Left renal cortex interstitium (tissue), 4 donors: ENCODE measurements at places on chromosomes 5 and 9.

- no peak for DNase-seq
These were observed 22.4 kb upstream of the ATG10 start for GRCh38 chr5:81949462-81949861.

- DNase-seq = no peak
These were observed 25.6 kb upstream of the LARP1 start for GRCh38 chr5:154729613-154730012.

GRCh38 chr9:117290856-117291622 is 123.8 kb downstream of the ASTN2 start:
- DNase-seq = no peak

GRCh38 chr5:154412316-154412715 is 33.5 kb upstream of the SAP30L start:
- no peak for DNase-seq

- no peak for DNase-seq
These were observed 22.3 kb downstream of the PSMB7 start for GRCh38 chr9:124392871-124393460.

DNA sequence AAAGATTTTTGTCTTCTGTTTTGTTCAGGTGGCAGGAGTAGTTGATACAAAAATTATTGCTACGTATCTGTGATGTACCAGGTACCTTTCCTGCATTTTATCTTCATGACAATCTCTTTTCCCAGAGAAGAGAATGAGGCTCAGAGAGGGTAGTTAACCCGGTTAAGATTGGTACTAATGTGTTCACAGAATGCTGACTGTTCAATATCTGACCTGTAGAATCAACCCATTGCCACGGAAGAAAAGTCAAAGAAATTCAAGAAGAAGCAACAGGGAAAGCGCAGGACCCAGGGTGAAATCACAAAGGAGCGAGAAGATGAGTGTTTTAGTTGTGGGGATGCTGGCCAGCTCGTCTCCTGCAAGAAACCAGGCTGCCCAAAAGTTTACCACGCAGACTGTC is 11.8 kb downstream of the RAB24 start:
- DNase-seq = no peak

GRCh38 chr5:65185468-65185867 is 296.3 kb downstream of the ADAMTS6 start:
- no peak for DNase-seq

DNA sequence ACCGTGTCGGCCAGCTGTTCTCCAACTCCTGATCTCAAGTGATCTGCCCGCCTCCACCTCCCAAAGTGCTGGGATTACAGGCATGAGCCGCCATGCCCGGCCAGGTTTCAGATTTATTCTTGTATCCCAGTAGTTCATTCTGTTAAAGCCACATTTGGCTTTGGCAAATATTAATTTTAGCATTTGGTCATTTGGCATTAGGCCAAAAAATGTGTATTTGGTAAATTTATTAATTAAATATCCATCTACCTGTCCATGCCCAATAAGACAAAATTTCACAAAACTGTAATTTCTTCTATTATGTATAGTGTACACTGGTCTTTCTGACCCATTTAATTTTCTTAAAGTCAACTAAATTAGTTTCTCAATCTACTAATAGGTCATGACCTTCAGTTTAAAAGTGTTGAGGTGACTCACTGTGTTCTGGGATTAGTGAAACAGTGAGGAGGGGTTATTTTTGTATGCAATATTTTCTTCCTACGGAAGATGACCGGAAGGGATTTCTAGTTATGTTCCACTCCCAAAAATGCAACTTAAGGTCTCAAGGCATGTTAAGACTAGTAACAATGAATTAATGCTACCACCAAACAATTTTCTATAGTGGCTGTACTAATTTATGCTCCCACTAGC is 21.0 kb downstream of the OSTF1 start:
- no peak for DNase-seq

DNA sequence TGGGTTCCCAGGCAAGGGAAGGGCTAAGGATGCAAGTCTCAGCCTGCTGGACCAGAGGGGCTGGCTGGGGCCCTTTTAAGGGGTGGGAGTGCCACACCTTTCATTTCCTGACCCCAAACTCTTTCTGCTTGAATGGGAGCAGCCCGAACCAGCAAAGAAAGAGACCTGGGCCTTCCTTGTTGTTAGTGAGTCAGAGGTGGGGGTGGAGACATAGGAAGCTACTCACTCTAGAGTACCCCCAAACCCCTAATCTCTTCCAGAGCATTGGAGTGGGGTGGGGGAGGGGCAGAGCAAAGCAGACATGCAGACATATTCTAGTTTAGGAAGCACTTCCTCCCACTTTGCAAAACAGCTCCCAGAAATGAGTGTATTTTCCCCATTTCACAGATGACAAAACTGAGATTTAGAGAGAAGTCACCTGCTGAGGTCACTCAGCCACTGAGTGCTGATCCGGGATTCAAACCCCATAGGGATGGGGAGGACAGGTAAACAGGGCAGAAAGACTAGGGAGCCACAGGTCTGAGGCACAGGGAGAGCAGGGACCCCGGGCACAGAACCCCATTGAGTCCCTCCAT is 6.0 kb upstream of the AQP3 start:
- no peak for DNase-seq

DNA sequence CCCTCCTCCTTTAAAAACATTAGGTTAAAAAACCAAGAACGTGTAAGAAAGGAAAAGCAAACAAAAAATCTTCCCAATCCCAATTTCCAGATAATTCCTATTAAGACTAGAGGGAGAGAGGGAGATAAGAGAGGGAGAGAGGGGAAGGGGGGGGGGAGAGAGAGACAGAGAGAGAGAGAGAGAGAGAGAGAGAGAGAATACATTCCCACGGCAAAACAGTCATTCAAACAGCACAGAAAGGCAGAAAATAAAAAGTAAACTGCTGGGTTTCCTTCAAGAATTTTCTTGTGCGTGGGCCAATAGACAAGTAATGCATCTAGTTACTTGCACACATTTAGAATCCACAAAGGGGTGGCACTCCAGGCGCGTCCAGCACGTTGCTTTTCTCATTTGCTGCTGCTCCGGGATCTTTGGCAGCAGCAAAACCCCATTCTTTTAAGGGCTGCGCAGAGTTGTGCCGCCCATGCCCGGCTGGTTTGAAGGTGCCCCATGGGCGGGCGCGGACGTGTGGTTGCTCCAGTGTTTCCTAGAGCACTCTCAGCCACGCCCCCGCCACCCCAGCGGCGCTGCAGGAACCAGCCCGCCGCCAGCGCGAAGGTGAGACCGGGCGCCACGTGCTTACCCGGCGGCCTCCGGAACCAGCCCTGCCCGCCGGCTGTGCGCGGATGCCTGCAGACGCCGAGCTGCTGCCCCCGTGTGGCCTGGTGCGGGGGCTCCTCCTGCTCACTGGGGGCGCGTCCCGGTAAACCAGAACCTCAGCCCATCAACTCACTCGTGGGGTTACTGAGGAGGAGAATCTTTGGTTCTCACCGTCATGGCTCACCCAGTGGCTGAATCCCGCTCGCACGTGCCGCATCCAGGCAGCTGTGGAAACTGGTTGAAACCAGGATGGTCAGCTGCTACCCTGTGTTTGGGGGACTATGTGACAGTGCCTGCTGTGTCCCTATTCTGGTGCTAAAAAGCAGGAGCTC is 44.6 kb downstream of the STC2 start:
- DNase-seq = no peak

GRCh38 chr5:67910546-67910945 is 305.0 kb upstream of the PIK3R1 start:
- no peak for DNase-seq

DNA sequence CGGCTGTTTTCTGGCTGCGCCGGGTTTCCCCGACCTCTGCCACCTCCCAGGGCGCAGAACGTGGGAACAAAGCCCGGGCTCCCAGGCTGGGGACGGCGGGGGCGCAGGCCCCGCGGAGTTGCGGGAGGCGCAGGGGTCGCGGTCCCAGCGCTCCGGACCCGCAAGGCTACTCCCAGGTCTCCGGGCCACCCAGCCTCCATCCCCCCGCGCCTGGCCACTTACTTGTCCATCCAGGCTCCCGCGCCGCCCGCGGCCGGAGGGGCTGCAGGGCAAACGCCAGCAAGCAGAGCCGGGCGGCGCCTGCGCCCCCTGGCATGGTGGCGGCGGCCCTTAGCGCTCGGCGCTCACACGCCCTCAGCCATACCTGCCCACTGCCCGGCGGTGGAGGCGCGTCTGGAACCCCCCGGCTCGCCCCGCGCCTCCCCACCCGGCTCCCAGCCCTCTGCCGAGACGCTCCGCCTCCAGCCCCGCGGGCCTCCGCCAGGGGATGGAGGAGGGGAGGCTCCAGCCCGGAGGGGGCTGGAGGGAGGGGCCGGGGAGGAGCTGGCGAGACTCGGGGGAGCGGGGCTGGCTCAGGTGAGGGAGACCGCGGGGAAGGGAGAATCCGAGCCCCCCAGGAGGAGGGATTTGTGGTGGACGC is at the start of gene ADAM19:
ADAM19 (minus strand) TSS at position 395 of the 640 bp plus-strand sequence; CDS start at position 316, 79 bp downstream.
- DNase-seq = peak; percentile 66

DNA sequence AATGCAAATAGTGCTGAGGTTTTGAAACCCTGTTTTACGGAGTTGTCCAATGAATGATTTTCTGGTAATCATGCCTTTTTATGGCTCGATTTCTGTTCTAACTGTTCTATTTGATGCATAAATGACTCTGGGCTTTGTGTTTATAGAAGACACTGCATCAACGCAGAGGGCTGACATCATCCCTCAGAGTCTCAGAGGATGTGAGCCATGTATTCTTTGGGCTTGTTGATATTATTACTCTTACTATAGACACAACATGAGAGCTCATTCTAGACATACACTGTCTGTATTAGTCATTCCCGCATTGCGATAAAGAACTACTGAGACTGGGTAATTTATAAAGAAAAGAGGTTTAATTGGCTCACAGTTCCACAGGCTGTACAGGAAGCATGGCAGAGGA is 31.6 kb downstream of the CDH6 start:
- no peak for DNase-seq

DNA sequence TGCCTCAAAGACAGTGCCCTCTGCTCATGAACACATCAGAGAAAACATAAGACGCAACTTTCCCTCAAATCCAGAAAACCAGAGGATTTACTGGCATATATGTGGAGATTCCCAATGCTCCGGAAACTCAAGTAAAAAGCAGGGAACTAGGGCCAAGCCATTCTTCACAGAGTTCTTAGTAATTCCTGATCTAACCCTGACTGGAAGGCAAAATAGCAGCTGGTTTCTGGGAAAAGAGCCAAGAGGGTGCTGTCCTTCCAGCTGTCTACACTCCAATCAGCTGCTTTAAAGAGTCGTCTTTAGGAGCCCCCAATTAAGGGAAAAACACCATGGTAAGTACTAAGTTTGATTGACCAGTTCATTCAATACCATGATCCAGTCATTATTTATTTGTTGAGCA is 49.6 kb downstream of the GNA14 start:
- peak; percentile 60 for DNase-seq

- no peak for DNase-seq
These were observed 53.6 kb upstream of the SIMC1 start for GRCh38 chr5:176184608-176185132.

GRCh38 chr9:109639674-109640579 is 140.1 kb upstream of the PALM2AKAP2 start:
- no peak for DNase-seq

DNA sequence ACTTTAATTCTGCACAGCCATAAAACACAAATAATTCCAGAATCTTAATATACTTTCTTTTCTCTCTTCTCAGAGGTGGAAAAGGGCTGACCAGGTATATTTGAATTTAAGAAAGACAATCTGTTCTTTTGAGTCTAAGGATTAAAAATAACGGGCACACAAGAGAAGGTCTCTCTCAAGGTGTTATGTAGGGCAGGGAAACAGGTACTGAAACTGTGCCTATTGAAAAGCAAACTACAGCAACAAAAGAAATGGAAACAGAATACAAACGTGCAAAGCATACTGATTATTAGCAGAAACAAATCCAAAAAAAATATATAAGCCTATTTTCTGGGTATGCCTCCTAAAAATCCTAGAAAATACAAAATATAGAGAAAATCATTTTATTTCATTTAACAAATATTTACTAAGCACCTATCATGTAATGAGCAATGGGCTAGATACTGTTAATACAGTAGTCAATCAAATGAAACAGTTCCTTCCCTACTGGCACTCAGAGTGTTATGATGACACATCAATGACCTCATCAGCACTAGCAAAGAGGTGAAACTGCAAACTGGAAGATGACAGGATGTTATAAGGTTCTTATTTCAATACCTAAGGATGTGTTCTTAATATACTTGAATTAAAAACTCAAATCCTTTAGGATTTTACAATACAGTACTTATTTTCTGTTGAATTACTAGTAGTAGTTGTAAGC is 87.7 kb downstream of the AUH start:
- DNase-seq = no peak

- DNase-seq = no peak
These were observed 15.5 kb upstream of the SLC36A3 start for GRCh38 chr5:151318850-151319732.

- no peak for DNase-seq
These were observed 249.6 kb downstream of the PAPPA start for GRCh38 chr9:116403171-116403570.

- no peak for DNase-seq
These were observed 299.4 kb downstream of the ZSWIM6 start for GRCh38 chr5:61631438-61631941.

DNA sequence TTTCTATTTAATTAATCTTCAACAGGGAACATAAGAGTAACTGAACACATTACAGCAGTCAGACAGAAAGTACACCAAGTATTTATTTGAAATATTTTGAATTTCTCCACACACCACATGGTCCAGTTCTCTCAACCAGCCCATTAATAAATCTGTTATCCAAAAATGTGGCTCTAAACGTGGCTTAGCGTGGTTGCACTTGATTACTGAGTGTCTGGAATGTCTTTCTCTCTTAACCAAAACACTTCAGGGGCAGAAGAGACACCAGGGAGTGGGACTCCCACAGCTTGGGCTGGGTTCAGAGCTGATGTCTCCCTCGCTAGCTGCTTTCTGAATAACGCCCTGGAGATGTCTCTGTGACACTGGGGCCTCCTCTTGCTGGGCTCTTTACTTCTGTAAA is 52.6 kb upstream of the FANCC start:
- DNase-seq = no peak

DNA sequence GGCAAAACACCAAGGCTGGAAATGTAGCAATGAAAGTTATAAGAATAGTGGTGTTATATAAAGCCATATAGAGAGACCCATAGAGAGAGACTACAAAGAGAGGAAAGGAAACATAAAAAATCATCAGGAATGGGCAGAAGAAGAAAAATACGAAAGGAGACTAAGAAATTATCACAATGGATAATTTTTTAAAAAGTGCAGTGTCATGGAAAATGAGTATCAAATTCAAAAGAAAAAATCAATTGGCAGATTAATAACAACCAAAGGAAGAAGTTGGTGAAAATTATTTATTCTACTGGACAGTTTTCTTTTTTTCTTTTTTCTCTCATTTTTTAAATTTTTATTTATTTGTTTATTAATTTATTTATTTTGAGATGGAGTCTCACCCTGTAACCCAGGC is 1488.4 kb upstream of the WWC1 start:
- no peak for DNase-seq

GRCh38 chr9:126705767-126706697 is 92.3 kb downstream of the LMX1B start:
- no peak for DNase-seq

- no peak for DNase-seq
These were observed 512.2 kb upstream of the ZNF462 start for GRCh38 chr9:106350777-106351176.

- no peak for DNase-seq
These were observed 133.4 kb upstream of the GAS1 start for GRCh38 chr9:87080512-87081264.

GRCh38 chr5:133610489-133611356 is 1.6 kb downstream of the FSTL4 start:
- peak; percentile 62 for DNase-seq

GRCh38 chr9:94772639-94773303 is 46.3 kb downstream of the AOPEP start:
- DNase-seq = no peak
